ENCODE measurements at places on chromosomes 11 and 22. TPM values are rescaled to one million over a fixed set of nuclear protein-coding genes. Genes with fewer than 3 reads are reported as not detected.

The ISX gene
- total RNA-seq: not detected

The GRIA4 gene
- total RNA-seq: not detected

The MS4A6E gene
- total RNA-seq: not detected

The KCNC1 gene
- not detected for total RNA-seq

The MYEOV gene
- 14.4 TPM for total RNA-seq

The CRYBA4 gene
- total RNA-seq: not detected

The C11orf86 gene
- total RNA-seq: not detected

The CASP12 gene
- 3.9 TPM for total RNA-seq

The SPON1 gene
- total RNA-seq: not detected

The CATSPER1 gene
- total RNA-seq: 1.0 TPM

The F2 gene
- not detected for total RNA-seq

The CHADL gene
- 2.1 TPM for total RNA-seq

The RASD2 gene
- total RNA-seq: not detected

The OR10G8 gene
- not detected for total RNA-seq

The ESAM gene
- 303 TPM for total RNA-seq

The CTSW gene
- not detected for total RNA-seq

The RAB36 gene
- total RNA-seq: 2.6 TPM

The OR8G5 gene
- not detected for total RNA-seq

The SYTL2 gene
- 2.4 TPM for total RNA-seq

The C11orf71 gene
- 5.4 TPM for total RNA-seq

The B4GAT1 gene
- total RNA-seq: 21.2 TPM

The CNGA4 gene
- not detected for total RNA-seq

The TREH gene
- not detected for total RNA-seq

The RIMBP3C gene
- not detected for total RNA-seq

The SORL1 gene
- total RNA-seq: 0.31 TPM

The DGAT2 gene
- total RNA-seq: 0.55 TPM

The OR56A1 gene
- total RNA-seq: not detected
